ENCODE measurements at places on chromosomes 2 and 18. TPM values are rescaled to one million over a fixed set of nuclear protein-coding genes. Genes with fewer than 3 reads are reported as not detected.

- DNase-seq = no peak
These were observed 73.9 kb upstream of the TWSG1 start for GRCh38 chr18:9260388-9261380.

BOLL gene
- not detected for total RNA-seq

DNA sequence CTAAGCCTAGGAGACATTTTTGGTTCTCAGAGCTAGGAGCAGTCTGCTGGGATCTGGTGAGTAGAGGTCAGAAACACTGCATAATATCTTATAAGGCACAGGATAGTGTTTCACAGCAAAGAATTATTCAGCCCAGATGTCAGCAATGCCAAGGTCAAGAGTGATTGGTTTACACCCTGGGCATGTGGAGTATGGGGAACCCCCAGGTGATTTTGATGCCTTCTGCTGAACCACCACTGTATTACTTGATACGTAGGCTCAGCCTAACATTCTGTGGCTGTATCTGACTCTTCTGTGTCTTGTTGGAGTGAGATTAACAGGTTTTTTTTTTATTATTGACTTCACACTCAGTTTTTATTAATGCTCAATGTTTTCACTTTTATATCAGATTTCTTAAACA is 6.0 kb downstream of the DDX18 start:
- DNase-seq = peak; percentile 65

- DNase-seq = no peak
These were observed 1616.8 kb upstream of the ACVR2A start for GRCh38 chr2:146228020-146228393.

DNA sequence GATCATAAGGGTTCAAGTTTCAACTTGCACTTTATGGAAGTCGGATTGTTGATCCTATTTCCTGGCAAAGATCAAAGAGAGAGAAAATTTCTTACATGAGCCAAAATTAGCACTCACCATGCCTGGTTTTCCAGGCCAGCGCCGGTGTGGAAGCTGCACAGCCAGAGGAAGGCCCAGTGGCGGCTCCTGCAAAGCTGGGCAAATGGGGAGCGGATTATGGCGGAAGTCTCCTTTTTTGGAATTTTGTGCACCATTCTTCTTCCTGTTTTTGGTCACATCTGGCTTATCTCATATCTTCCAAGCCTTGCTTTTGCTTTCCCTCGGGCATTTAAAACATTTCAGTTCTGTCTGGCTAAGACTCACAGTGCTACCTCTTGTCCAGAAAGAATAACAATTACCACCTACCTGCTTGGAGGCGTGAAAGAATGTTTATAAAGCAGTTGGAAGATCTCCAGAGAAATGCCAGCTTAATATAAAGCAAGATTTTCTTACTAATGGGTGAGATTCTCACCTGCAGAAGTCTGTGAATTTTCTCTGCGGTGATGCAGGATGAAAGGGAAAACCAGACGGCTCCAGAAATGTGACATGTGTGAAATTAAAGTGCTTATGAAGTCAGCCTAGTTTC is 94.3 kb downstream of the ASAP2 start:
- DNase-seq = no peak

ORMDL1 gene
- total RNA-seq = 94.4 TPM

GRCh38 chr2:28002181-28002580 is 111.7 kb downstream of the BABAM2 start:
- DNase-seq = no peak

ANKRD62 gene
- total RNA-seq = not detected

FAHD2A gene
- total RNA-seq = 22.8 TPM

KCNG2 gene
- total RNA-seq = not detected

DNA sequence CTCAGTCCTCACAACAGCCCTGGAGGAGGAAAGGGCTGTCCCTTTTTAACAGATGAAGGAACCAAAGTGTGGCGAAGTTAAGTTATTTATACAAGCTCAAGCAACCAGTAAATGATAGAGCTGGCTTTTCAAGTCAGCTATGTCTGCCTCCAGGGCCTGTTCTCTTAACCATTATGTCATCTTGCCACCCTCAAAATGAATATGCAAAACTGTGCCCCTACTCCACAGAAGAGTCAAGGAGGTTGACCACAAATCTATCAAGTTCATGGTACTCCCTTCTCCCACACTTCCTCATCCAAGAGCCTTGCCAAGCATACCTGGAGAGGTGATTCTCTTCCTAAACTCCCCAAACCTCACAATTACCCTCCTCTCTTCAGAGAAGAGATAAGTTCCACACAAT is 37.3 kb upstream of the CREB1 start:
- no peak for DNase-seq

DNA sequence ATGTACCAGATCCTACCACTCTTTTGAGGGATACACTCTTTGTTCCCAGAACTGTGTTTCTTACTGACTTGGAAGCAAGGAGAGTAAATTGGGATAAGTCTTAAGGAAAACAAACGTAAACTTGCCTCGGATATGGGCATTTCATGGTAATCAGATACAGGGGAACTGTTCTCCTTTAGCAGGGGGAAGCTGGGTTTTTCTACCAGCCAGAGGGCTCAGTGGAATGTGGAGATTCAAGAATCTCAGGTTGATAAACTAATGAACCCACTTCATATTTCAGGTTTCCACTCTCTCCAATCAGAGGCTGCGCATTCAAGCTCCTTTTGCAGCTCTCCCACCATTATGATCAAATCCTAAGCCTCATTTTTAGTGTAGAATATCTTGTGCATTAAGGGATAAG is 676.5 kb upstream of the FSHR start:
- DNase-seq = no peak

- DNase-seq = no peak
These were observed 3.9 kb upstream of the HOXD10 start for GRCh38 chr2:176112375-176113302.

DNA sequence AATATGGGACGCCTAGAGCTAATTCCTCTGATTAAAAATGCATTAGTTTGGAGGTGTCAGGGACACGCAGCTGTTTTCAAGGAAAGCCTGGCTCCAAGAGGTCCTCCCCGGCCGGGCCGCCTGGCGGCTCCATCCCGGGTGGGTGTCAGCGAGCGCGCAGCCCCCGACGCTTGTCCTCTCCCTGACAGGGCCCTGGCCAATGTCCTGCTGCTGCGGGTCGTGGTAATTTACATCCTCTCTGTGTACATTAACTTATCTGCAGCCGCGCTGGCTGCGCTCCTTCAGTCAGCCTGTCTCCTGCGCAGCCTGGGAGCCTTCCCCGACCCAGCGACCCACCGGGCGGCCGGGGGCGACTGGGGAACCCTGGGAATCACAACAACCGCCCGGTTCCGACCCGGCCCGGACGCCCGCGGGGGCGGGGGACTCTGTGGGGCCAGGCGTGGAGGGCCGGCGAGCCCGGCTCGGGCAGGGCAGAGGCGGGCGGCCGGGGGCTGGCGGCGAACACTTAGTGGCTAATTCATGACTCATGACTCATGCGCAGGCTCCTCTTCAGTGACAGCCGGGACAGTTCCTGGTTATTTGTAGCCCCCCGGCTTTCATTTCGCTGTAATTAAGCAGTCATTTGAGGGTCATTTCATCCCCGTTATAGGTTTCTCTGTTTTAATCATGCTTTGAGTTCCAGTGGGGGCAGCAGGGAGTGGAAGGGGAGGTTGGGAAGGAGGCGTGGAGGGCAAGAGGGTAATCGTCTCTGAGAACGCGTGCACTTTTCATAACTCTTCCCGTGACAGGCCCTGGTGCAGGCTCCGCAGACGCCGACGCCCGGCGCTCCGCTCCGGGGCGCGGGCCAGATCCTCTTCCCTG is 141.9 kb upstream of the CTAGE1 start:
- peak; percentile 63 for DNase-seq

GRCh38 chr2:103324671-103325070 is 562.8 kb downstream of the TMEM182 start:
- no peak for DNase-seq

DNA sequence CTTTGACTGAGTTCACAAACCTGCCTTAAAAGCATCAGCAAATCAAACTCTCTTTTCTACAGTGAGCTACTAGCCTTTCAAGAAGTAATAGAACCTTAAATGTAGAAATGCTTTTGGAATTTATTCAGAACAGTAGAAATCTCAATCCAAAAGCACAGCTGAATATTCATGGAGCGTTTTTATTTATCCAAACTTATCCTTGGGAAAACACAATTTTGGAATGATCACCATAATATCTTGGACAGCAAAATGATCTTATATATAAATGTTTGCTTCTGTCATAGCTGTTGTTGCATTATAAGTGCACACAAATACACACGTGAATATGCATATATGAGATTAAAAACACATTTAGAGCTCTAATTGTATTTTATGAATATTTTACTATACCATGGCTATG is 747.3 kb upstream of the PIK3C3 start:
- no peak for DNase-seq

SERPINB4 gene
- total RNA-seq = not detected

- no peak for DNase-seq
These were observed 585.0 kb downstream of the NR4A2 start for GRCh38 chr2:155747531-155747930.

UGT1A3 gene
- not detected for total RNA-seq

FLACC1 gene
- 3.4 TPM for total RNA-seq

GRCh38 chr2:187890690-187891089 is 336.5 kb upstream of the TFPI start:
- no peak for DNase-seq

- DNase-seq = no peak
These were observed 115.4 kb upstream of the ZNF521 start for GRCh38 chr18:25467226-25467987.

ZSWIM2 gene
- total RNA-seq = not detected

- DNase-seq = no peak
These were observed 51.7 kb downstream of the PDCL3 start for GRCh38 chr2:100614455-100615000.

CEBPZOS gene
- 37.9 TPM for total RNA-seq

DNA sequence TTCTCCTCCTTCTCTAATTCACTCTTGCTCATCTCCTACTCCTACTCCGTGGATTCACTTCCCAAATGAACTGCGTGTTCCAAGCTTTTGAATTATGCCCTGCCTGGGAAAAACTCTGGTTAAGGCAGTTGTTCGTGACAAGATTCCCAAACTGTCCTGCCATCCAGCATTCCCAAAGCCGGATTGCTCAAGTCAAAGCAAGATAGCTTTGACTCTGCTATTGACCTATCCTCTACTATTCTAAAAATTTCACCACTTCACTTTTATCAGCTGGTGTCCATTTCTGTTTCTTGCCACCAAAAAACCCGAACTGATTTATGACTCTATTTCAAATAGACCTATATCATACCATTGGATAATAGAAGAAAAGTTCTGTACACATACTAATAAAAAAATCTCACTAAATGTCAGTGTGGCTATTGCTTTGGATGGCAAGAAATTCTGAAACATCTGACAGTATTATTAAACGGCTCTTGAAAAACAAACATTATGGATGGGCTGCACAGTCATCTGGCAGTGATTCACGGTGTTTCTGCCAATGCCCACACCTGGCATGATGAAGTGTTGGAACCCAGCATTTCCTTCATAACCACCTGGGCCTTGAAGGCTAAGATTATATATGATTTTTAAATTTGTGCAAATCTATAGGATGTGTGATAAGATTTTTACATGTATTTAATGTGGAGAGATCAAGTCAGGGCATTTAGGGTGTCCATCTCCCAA is 87.4 kb downstream of the NCKAP5 start:
- no peak for DNase-seq

GRCh38 chr2:96874198-96874831 is 4.4 kb upstream of the SEMA4C start:
- DNase-seq = no peak

DNA sequence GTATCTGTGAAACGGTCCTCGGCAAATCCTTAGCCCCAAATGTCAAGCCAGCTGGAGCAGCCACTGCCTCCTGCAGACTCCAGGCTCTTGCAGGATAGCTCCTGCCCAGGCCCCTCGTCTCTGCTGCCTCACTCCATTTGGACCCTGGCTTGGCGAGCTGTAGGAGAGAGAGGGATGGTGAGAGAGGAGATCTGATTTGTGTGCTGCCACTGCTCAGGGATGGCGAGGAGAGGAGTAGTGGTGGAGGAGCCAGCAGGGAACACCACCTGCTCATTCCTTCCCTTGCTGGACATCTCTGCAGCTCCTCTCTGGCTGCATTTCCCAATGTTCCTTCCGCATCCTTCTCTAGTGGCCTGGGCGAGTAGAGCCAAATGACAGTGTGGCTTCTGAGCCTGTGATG is 109.1 kb upstream of the NCK2 start:
- DNase-seq = no peak

DNA sequence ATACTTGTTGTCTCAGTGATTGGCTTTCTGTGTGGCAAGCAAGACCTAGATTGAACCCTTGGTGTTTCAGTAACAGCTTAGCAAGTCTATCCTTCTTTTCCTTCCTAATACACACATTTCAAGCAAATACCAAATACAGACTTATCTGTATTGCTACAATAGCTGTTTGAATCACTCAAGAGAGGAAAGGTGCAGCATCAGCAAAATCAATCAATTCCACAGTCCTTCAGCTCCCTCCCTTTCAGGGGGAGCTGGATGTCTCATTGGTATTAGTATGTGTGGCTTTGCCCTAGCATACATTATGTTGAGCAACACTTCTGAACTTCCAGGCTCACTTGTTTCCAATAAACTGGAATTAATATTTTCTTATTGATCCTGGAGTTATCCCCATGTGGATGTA is 323.1 kb downstream of the TMX3 start:
- no peak for DNase-seq

USP34 gene
- 92.3 TPM for total RNA-seq

UGT1A4 gene
- not detected for total RNA-seq

DNA sequence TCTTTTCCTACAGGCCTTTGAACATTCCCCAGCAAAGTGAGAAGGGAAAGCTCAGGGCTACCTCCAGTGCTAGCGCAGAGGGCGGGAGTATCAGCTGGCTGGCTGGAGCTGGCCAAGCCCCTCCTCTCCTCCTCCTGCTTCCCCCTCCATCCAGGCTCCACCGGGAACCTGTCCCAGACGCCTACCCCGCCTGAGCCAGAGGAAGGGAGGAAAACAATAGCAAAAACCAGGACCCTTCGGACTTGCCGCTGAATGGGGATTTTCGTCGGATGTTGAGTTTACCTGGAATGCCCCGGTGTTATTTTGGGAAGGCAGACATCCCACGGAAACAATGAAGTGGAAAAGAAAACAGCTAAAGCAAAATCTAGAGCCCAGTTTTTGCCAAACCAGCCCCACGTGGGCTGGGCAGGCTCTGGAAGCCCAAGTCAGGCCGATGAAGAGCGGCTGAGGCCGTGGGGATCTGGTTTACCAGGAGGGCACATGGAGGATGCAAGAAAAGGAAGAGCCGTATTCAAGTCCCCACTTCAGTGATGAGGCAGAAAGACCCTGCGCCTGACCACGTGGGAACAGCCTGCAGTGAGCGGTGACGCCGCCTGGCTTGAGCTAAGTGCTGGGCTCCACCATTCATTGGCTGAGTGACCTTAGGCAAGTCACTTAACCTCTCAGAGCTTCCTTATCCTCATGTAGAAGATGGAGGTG is 100.4 kb upstream of the LCLAT1 start:
- DNase-seq = no peak

GRCh38 chr18:32271672-32272208 is 81.9 kb downstream of the MEP1B start:
- no peak for DNase-seq

SCN2A gene
- total RNA-seq = not detected

UNC50 gene
- total RNA-seq = 31.8 TPM

DNA sequence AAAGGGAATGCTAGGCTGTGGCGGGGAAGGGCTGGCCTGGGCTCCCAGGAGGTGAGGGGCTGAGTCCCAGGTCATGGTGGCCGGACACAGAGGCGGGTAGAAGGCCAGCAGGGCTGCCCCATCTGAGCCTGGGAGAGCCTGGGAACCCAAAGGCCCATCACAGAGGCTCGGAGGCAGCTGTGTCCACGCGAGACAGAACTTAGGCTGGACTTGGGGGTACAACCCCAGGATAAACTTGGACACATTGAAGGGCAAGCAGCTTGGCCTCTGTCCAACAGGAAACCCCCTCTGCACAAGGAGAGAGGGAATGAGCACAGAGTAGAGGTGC is 95.9 kb downstream of the ZFP36L2 start:
- no peak for DNase-seq

- DNase-seq = no peak
These were observed 63.4 kb downstream of the NCKAP5 start for GRCh38 chr2:133504566-133505505.

Measured in natural killer cell treated with Interleukin-12 subunit alpha and Interleukin-12 subunit beta and Interleukin-15 and Interleukin-18, amount 100 ng/mL, for 72 hours (primary cell).